ENCODE measurements at places on chromosomes 2 and 18. TPM values are rescaled to one million over a fixed set of nuclear protein-coding genes. Genes with fewer than 3 reads are reported as not detected.

GRCh38 chr2:138652378-138652777, 127.8 kb downstream of the NXPH2 start:
- no peak for DNase-seq

- DNase-seq: no peak
These were observed 90.9 kb upstream of the STON1 start for GRCh38 chr2:48439102-48439501.

DNA sequence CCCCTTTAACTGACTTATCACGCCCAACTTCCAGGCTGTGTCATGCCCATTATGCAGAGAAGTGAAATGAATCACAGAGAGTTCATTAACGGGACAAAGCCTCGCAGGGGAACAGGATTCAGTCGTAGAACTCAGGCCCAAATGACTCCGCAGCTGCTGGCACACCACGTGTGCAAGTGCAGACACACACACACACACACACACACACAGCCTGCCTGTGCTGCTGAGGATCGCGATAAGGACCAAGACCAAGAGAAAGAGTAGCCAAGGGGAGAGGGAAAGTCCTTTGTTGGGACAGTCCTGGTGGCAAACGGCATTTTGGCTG, 90.0 kb upstream of the TAF1B start:
- DNase-seq: peak; percentile 96

DNA sequence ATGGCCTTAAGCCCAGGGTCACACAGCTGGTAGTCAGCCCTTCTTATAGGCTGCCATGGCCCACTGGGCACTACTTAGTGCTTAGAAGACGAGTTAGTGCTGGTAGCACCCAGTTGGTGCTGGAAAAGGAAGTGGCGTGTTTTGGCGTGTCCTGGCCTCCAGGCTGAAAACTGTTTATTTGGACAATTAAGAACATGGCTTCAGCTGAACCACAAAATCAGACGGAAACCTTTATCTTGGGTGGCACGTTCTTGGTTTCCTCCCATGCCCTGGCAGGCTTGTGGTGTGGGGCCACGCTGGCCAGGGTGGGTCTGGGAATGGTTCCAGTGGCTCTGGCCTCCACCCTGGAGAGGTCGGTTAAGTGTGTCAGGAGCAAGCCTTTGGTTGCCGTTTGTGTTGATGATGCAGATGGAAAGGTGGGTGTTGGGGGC, 141.5 kb upstream of the HAAO start:
- no peak for DNase-seq

DNA sequence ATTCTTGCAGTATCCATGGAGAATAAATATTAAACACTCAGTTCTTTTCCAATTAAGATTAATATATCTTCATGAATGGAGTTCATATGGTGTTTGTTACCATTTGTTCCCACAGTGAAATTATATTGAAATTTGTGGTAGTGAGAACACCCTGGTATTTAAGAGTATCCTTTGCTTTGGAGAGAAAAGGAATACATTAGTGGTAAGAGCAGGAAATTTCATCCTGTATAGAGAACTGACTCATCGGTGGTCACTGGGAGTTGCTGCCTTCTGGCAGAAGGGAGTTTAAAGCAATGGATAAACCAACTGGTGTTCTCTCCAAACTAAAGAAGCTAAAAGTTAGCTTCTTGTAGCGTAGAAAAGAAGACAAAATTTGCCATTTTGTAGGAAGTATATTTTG, 107.3 kb downstream of the MYO1B start:
- peak; percentile 65 for DNase-seq

DNA sequence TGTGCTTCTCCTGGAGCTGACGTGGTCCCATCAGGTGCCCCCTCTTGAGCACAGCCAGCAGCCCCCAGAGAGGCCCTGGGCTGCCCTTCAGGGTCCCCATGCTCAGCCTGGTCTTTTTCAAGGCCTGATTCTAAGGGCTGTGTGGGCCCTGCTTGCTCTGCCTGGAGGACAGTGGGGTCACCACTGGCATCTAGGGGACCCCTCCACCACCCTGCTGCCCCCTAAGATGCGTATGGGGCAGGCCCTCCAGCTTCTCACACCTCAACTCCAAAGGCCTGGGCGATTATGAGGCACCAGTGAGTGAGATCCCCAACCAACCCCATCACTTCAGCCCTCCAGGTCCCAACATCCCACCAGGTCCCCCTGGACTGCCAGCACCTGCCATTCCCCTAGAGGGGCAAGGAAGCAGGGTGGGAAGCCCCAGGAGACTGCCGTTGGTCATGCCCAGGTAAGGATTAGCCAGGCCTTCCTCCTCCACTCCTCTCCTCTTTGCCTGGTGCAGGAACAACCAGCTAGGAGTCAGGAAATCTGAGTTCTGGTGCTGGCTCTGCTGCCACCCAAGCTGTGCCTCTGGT, 114.4 kb downstream of the SMAD7 start:
- DNase-seq: no peak

DNA sequence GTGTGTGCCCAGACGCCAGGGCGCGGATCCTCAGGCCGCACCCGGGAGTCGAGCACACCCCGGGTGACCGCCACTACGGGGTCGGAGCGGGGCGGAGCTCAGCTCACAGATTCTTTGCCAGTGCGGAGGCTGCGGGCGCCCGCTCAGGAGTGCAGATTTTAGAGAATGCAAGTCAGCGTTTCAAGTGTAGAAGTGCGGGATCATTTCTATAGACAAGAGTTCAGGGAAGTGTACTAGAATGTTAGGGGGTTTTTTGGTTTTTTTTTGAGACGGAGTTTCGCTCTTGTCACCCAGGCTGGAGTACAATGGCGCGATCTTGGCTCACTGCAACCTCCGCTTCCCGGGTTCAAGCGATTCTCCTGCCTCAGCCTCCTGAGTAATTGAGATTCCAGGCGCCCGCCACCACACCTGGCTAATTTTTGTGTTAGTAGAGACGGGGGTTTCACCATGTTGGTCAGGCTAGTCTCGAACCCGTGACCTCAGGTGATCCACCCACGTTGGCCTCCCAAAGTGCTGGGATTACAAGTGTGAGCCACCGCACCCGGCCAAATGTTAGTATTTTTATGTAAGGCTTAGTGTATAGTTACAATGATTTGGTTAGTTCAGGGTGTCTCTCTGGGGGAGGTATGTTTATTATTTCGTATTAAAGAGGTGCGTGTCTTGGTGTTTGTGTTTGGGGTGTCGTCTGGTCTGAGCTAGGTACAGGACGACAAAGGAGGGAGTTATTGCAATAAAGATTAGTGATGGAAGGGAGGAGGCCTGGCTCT, 619 bp upstream of the FAM168B start:
- no peak for DNase-seq

DNA sequence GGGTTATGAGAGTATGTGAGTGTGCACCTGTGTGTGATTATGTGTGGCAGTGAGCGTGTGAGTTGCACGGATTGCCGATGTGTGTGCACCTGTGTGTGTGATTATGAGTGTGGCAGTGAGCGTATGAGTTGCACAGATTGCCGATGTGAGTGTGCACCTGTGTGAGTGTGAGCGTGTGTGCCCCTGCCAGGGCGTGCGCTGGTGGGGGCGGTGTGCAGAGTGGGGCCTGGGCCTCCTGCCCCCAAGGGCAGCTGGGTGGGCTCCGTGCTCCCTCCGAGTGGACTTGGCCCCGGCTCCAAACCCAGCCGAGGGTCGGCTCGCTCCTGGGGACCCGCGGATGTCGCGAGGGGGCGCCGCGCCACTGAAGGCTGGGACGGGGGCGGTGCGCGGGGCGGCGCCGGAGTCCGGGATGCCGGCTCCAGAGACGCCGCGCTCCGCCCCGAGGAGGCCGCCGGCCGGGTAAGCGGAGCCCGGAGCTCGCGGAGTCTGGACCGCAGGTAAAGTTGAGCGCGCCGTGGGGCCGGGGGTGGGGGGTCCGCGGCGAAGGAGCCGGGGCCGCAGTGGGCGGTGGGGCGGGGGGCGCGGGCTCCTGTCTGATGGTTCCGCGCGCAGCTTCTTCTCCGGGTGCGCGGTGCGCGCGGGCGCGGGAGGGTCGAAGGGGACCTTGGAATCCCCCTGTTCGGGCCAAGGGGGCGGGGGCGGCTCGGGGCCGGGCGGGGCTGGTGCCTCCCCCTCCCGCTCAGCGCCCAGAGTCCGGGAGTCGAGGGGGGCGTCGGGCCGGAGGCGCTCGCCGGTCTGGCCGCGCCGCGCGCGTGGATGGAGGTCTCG, at the start of gene KCNG2:
Gene KCNG2, plus strand, starts transcription at position 421 of the 828 bp plus-strand sequence. CDS start 65,730 bp downstream, outside the sequence.
- no peak for DNase-seq

GRCh38 chr18:13070460-13070859, 79.3 kb downstream of the CEP192 start:
- no peak for DNase-seq

DNA sequence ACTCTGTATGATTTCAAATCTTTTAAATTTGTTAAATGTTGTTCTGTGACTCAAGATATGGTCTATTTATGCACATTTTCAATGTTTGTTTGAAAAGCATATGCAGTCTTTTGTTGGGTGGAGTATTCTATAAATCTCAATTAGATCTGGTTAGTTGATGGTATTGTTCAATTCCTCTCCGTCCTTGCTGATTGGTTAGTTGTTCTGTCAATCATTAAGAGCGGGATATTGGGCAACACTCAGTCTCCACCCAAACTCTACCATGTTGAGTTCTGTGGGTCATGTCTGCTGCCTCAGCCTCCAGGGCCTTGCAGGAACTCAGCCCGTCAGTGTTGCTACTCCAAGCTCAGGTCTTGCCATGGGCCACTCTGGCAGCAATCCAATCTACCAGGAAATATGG, 118.9 kb downstream of the VWA3B start:
- DNase-seq: no peak

DNA sequence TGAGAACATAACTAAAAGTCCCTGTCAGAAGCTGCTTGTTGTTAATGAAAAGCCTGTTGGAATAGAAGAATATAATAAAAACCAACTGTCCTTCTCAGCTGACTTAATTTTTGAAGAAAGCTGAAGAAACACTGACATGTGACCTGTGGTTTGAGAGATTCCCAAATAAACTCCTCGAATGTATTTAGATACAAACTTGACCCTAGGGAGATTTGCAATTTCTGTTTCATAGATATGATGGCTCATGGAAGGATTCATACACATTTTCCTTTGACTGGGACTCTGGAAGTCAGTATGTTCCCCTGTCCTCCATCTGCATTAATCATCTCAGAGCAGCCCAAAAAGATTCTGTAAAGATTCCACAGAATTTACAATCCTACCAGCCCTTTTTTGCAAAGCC, 195.1 kb downstream of the TMEM247 start:
- DNase-seq: no peak

GRCh38 chr2:186348200-186348599, 137.9 kb upstream of the ZC3H15 start:
- no peak for DNase-seq

- peak; percentile 9 for DNase-seq
These were observed 321.4 kb upstream of the MMADHC start for GRCh38 chr2:149908726-149909683.

DNA sequence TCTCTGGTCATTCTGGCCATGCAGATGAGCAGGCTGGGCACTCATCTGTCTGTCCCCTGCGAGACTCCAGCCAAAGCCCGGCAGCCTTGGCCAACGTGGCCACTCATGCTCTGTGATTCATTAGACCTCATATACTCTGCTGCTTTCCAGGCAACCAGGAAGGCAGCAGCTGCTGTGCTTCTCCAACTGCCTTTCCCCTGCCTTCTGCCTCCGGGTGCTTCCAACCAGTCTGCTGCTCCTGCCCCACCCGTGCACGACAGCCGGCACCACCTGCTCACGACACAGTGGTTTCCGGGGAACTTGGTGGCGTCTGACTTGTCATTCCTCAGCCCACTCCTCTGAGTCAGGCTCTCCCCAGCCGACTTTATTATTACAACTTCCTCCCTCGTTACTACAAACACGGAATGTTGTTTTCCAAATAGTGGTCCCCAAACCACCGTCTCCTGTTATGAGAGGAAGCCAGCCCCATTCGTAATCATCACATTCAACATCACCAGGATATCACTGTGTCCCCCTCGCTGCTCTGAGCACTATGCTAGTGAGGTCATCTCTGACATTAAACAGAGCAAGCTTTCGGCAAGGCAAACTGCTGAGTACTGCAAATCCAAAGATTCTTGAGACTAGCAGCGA, 392.4 kb downstream of the ALK start:
- peak; percentile 81 for DNase-seq

DNA sequence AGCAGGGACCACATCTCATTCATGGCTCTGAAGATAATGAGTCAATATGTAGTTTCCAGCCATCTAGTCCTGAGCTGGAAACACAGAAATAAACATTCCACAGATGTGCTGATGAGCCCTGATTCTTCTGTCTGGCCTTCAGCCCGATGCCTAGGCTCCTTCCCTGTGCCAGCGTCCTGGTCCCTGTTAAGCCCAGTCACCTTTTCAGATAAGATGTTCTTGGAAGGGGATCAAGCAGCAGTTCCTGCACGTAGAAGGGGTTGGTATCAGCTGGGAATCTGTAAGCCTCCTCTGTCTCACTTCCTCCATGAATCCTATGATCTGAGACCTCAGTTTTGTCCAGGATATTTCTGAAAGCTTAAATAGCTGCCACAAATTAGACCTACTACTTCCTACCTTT, 149.3 kb downstream of the TTC32 start:
- DNase-seq: no peak

DNA sequence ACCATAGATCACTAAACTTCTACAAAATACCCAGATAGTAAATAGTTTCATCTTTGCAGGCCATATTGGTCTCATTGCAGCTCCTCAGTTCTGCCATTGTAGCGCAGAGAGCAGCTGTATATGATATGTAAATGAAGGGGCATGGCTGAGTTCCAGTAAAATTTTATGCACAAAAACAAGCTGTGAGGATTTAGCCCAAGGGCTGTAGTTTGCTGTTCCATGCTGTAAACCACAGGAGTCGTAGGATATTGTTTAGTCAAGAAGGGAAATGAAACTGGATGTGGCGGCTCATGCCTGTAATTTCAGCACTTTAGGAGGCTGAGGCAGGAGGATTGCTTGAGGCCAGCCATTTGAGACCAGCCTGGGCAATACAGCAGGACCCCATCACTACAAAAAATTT, 83.0 kb downstream of the MGAT5 start:
- no peak for DNase-seq

GRCh38 chr2:144461308-144461766, 58.6 kb downstream of the ZEB2 start:
- peak; percentile 80 for DNase-seq

GRCh38 chr2:188523919-188524318, 232.2 kb downstream of the GULP1 start:
- no peak for DNase-seq

GRCh38 chr2:70145144-70145490, 45.7 kb downstream of the C2orf42 start:
- no peak for DNase-seq

- no peak for DNase-seq
These were observed 22.7 kb downstream of the CYB5A start for GRCh38 chr18:74268933-74269620.

- DNase-seq: no peak
These were observed 597.8 kb upstream of the VRK2 start for GRCh38 chr2:57448816-57449215.

- no peak for DNase-seq
These were observed 284.8 kb downstream of the BCL11A start for GRCh38 chr2:60268661-60269060.

- DNase-seq: no peak
These were observed 92.0 kb downstream of the SPP2 start for GRCh38 chr2:234142530-234142929.

GRCh38 chr18:26717123-26717719, 148.3 kb downstream of the AQP4 start:
- DNase-seq: no peak

Gene B3GNT7
- 0.16 TPM for total RNA-seq

Gene CD207
- total RNA-seq: not detected

Gene PER2
- total RNA-seq: 4.5 TPM

Gene SERPINB10
- 1.6 TPM for total RNA-seq

Gene TNFAIP6
- 0.59 TPM for total RNA-seq

Gene ARHGAP28
- 0.36 TPM for total RNA-seq

Gene CYBRD1
- total RNA-seq: 141 TPM

Gene BOLA3
- 80.8 TPM for total RNA-seq

Gene ACMSD
- not detected for total RNA-seq

Gene GAL3ST2
- 0.15 TPM for total RNA-seq

Gene ERCC3
- 39.1 TPM for total RNA-seq

Gene IL1F10
- not detected for total RNA-seq
